ENCODE measurements at places on chromosomes 6 and 20.

- DNase-seq: no peak
These were observed 519.1 kb upstream of the EYS start for GRCh38 chr6:66226109-66226508.

DNA sequence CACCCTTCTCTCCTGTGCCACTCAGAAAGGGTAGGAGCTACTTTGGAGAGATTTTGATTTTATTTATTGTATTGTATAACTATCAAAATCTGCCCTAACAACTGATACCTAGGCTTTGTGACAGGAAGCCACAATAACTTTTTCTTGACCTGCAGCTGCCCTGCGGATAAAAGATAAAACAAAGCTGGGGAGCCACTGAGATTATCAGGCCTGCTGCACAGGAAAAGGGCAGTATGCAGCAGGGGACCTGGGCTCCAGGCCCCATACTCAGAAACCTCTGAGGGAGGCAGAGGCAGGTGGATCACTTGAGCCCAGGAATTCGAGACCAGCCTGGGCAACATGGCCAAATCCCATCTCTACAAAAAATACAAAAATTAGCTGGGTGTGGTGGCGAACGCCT, 980 bp upstream of the SNX21 start:
- no peak for DNase-seq

GRCh38 chr6:33198159-33198852, 2.2 kb downstream of the RXRB start:
- no peak for DNase-seq

- DNase-seq: no peak
These were observed 5.7 kb upstream of the KCNK15 start for GRCh38 chr20:44739942-44740341.

GRCh38 chr6:116649129-116649528, 19.4 kb downstream of the ZUP1 start:
- DNase-seq: no peak

- no peak for DNase-seq
These were observed 154.0 kb downstream of the CLVS2 start for GRCh38 chr6:123150076-123150475.

DNA sequence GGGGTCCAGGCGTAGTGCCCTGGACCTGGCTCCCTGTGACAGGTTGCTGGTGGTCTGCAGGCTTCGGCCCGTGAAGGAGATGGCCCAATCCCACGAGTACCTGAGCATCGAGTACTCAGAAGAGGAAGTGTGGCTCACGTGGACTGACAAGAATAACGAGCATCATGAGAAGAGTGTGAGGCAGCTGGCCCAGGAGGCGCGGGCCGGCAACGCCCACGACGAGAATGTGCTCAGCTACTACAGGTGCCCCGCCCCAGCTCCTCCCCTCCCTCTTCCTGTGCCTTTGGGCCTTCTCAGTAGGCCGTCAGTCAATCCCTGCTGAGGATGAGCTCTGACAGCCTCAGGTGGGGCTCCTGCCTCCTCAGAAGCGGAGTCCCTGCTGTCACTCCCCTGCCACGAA, 42.6 kb downstream of the UQCC2 start:
- DNase-seq: no peak

- DNase-seq: no peak
These were observed at the start of gene GJA1 for GRCh38 chr6:121435444-121436069. Gene GJA1 (plus strand): TSS chr6:121435646. CDS start chr6:121446848, 11,202 bp downstream.

GRCh38 chr6:56204134-56204533, 43.2 kb downstream of the COL21A1 start:
- DNase-seq: no peak

DNA sequence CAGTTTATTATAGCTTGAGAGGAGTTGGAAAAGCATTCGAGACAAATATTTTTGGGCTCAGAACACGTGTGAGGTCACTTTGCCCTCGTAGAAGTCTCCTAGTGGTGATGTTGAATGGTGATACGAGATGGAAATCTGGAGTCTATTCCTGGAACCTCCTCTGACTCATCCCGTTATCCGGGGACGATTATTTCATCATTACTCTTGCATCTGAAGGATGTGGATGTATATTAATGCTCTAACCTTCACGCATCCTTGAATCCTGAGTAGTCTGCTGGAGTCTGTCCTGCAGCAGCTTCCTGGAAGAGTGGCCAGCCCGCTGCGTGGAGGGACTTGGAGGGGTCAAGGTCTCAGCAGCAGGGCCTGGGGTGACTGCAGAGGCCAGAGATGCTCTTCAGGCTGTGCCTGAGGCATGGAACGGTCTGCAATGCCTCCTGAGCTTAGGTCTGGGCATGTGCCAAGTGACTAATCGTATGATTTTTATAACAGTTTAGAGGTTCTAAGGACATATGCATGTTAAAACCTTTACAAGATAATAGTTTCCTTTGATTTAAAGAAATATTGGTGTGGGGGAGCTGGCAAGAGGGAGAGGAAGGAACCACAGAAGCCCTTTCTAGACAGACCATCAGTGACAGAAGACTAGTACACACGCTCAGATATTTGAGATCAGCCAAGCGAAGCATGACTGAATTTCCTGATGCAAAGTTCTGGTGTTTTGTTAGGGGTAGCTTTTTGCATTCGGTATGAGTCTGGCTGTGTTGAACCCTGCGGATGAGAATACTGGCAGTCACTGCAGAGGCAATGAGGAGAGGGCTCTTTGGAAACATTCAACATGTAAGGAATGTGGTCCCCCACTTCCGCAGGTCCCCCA, 400.2 kb downstream of the QKI start:
- DNase-seq: peak; percentile 32

DNA sequence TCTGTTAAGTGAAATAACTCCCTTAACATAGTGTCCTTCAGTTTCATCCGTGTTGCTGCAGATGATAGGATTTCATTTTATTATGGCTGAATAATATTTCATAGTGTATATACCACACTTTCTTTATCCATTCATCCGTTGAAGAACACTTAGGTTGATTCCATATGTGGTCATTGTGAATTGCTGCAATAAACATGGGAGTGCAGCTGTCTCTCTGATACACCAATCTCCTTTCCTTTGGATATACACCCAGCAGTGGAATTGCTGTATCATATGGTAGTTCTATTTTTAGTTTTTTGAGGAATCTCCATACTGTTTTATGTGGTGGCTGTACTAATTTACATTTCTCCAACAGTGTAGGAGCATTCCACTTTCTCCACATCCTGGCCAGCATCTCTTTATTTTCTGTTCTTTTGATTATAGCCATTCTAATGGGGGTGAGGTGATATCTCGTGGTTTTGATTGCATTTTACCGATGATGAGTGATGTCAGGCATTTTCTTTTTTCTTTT, 193.2 kb downstream of the SLC16A10 start:
- DNase-seq: no peak

GRCh38 chr6:52417675-52418111, 2.4 kb upstream of the EFHC1 start:
- DNase-seq: peak; percentile 40

GRCh38 chr6:98041921-98042320, 758.9 kb upstream of the MMS22L start:
- DNase-seq: no peak

DNA sequence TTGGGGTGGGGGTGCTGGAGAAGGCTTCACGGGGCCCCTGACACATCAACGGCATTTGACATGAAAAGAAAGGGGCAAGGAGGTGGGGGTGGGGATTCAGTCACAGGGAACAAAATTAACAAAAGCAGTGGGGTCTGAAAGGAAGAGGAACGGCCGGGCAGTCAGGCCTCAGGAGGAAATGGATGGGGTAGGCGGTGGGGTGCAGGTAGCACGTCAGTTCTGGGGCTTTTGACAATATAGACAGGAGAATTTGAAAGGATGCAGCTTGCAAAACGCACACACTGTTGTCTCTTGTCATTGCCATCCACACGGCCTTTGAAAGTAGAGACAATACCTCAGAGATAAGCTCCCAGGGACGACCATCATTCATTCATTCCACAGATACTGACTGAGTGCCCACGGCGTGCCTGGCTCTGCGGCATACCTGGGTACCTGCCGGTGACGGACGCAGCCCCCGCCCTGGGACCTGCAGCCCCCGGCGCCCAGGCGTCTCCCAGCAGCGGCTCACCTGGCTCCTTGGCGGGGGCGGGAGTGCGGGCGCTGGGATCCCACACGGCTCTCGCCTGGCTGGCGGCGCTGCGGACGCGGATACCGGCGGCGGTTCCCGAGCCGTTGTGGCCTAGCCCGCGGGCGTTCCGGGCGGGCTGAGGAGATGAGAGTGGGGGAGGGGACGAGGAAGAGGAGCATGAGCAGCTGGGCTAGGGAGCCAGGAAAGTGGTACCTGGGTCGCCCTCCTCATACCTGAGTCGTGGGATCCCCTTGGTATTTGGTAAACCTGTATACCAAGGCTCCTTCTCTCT, at the start of gene SLC26A8:
TSS of gene SLC26A8 (minus strand) at position 646 of the 800 bp plus-strand sequence. CDS start 4,934 bp downstream, outside the sequence.
- DNase-seq: no peak

DNA sequence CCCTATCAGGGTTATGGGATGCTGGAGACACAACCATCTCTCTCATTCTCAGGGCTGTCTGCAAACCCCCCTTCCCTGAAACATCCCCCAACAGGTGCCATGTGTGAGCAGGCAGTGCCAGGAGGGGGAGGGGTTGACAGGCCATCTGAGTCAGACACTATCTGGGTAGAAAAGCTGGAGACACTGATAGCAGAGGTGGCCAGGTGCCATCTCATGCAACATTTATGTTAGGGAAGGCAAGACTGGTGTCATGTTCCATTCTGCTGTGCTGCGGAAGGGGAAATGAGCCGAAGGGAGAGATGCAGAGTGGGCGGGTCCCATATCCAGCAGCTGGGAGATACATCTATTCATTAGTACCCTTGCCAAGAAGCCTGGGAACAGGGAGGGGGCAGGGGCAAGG, 3.5 kb downstream of the LHFPL5 start:
- no peak for DNase-seq

GRCh38 chr6:161437851-161438250, 164.0 kb upstream of the AGPAT4 start:
- no peak for DNase-seq

DNA sequence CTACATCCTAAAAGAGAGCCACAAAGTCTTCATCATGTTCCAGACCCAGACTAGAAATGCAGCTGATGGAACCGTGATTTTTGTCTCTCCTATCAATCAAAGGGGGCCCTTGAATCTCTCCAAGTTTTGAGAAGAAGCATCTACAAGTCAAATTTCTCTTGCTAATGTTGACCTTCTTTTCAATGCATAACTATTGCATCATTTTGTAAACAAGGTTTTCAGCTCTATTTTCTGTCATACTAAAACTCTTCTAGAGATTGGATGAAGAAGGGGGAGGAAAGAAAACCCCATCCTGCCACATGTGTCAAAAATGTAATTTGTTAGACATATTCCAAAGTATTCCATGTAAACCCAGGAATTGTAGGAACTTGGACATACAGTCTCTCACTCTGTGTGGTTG, 169.2 kb downstream of the LMBRD1 start:
- no peak for DNase-seq

DNA sequence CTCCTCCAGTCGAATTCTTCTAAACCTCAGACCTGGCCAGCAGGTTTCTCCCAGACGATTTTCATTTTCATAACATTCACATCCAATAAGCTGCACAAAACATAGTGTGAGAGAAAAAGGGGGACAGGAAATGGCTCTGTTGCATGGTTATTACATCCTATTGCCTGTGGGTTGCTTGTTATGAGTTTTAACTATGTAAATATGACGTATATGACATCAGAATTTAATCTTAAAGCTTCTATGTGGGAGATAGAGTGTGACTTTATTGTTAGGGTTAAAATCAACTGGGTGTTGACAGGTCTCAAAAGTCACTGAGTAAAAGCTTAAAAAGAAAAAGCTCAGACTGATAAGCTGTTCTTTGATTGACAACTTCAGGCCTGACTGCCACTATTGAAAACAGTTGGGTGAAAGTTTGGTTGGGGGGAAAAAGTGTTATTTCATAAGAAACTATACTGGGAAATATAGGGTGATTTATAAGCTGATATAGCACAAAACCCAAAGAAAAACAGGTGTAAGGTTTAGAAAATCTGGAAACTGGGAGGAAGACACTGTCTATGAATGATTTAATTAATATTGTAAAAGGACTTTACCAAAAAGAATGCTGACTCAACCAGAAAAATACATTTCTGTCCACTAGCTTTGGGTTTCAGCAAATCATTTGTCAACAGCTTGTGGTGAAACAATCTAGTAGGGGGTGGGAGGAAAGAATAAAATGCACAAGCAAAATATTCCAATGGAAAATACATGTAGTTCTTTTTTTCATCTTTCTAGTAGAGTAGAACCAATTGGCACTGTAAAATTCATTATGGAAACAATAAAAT, 134.1 kb upstream of the CEP162 start:
- no peak for DNase-seq

DNA sequence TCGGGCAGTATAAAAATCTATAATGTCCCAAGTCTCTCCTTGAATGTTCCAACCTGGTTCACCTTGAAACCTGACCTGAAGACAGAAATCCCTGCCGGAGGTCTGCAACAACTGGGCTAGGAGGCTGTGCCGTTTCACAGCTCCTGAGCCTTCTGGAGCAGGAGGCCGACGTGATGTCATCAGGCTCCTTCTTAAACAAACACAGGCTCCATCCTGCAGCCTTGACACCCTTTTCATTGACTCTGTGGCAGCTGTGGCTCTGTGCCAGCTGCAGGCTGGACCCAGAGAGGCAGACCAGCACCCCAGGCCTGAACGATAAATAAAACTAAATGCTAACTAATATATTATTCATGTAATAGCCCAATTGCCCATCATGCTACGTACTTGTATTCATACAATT, 483.9 kb downstream of the CD83 start:
- no peak for DNase-seq

- DNase-seq: no peak
These were observed 106.3 kb downstream of the BCAS1 start for GRCh38 chr20:53964067-53964466.

- DNase-seq: no peak
These were observed 211.9 kb downstream of the HAO1 start for GRCh38 chr20:7728338-7728737.
